ENCODE measurements at places on chromosomes 4 and X.

- peak; percentile 44 for DNase-seq
These were observed 22.9 kb upstream of the CWH43 start for GRCh38 chr4:48963042-48963679.

DNA sequence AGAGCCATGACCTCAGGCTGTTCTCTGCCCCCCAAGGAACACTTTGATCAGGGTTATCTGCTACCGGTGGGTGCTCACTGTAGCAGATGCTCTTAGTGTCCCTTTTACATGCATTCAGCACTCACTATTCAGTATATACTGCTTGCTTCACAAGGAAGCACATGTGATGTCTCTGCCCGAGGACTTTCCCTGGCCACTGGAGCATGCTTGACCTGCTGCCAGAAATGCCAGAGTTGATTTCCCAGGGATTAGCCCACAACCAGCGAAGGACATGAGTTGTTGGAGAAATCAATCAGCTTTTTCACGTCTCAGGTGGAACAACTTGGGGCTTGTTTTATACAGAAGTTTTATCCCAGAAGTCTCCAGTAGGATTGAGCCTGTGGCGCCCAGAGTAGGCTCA lies 51.2 kb upstream of the RPS6KA3 start:
- DNase-seq: no peak

DNA sequence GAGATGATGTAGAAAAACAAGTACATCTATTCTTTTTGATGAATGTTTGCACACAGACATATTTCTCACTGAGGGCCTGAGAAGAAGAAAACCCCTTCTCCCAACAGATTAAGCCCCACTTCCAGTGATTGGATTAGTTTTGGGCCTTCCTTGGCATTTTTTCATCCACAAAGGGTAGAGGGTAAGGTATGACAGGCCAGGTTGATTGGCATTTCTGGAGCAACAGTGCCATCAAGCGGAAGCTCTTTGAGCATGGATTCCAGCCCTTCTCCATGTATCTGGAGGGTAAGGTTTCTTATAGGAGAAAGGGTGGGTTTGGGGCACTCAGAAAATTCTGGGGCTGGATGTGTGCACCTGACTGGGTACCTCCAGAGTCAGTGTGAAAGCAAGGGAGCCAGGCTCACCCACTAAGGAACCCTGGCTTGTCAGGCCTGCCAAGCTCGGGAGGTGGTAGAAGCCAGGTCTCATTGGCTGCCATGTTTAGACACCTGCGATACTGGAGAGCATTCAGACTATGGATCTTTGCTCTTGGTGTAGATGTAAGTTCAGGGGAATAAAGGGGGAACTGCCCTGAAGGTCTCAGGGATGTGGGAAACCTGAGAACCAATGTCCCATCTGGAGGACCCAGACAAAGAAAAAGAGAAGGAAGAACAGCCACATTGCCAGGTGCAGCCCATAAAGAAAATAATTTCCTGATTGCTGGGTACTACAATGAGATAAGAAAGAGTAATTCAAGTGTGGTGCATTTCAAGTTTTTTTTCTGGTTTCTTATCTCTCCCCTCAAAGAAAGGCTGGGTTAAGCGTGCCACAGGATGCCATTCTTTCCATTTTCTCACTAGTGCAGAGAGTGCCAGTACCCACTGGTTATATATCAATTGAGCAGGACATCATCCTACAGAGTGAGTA lies 222.3 kb upstream of the AGTR2 start:
- no peak for DNase-seq

DNA sequence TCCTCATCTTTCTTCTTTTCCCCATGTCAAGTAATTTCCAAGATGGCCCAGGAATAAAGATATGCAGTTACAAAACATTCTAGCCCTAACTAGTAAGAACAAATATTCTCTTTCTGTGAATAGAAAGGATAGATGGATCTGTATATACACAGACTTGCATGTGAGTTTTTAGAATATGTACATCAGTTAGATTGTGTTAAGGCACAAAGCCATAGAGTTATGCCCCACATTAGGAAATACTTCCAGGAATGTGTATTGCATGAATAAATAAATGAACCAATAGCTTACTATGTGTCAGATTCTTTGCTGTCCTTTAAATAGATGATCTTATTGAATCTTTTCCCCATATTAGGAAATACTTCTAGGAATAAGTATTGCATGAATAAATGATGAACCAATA lies 46.0 kb upstream of the TMPRSS11E start:
- DNase-seq: no peak

- DNase-seq: no peak
These were observed 91.5 kb upstream of the SCOC start for GRCh38 chr4:140281828-140282552.

DNA sequence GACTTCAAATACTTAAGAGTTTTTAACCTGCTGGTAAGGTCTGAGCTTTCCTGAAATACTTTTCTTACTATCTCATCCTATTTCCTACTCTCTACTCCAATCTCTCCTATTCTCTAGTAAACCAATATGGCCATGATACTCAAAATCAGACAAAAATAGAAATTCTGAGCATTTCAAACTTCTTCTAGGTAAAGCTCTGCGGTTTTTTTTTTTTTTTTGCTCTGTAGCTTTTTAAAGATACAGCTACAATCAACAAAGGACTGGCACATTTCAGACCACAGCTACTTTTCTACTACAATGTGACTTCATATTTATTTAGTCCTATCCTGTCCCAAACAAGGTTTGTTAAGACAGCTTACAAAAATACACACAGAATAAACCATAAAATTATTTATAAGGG lies 31.1 kb downstream of the MAML3 start:
- no peak for DNase-seq

- no peak for DNase-seq
These were observed 61.2 kb downstream of the C4orf50 start for GRCh38 chr4:5957076-5957475.

DNA sequence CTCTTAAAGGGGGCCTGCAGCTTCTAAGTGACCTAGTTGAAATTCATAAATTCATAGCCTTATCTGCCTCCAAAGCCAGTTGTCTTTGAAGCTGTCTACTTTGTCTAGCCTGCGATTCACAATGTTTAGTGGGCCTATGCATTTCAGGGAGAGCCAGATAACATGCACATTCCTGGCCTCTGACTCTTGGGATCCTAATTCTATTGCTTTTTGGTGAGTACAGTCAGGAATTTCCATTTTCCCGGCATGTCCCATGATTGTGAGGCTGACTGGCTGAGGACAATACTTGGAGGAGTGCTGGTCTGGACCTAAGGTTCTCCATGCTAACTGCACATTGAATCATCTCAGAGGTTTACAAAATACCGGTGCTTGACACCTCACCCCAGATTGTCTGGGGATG lies 155.0 kb downstream of the MSL3 start:
- DNase-seq: no peak

DNA sequence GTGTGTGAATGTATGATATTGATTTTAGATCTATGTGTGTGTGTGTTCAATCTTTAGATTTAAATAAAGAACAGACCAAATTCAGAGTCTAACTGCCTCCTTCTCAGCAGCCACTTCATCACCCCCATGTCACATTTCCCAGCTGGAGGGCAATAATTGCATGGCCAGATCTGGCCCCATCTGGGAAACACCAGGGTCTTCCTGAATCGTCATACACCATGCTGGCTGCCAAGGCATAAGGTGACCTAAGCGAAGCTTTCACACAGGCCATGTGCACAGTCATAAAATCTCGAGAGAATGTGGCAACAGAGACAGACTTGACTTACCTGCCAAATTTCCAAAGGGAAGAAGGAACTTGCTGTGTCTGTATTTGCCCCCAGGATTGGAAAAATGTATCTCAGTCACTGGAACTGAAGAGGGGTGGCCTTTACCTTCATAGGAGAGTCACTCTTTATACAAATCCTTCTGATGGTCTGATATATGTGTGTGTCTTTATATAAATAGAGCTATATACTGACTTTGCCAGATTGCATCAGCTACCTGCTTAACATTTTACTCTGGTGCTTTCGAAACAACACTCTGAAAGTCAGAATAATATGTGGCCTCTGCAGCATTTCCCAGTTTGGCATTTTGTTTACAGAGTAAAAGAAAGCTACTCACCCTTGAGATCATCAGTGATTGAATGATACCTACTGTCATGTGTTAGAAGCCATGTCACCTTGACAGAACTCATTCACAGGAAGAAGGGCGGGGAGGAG lies at the start of gene PLAC1:
Gene PLAC1, minus strand, starts transcription at position 470 of the 758 bp plus-strand sequence. CDS start 91,789 bp downstream, outside the sequence.
- no peak for DNase-seq

DNA sequence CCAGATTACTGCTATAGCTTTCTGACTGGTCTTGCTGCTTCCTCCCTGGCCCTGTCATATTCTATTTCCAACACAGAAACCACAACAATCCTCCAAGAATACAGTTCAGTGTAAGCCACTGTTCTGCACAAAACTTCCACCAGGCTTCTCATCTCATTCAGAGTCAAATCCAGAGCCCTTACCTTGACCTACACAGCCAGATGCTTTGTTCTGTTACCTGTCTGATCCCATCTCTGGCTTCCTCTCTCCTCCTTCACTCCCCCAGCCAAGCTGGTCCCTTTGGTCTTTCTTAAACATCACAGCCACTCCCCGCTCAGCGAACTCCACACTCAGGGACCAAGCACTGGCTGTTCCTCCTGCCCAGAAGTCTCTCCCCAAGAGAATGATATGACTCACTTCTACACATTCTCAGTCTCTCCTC lies 84.8 kb upstream of the BMP2K start:
- peak; percentile 26 for DNase-seq

DNA sequence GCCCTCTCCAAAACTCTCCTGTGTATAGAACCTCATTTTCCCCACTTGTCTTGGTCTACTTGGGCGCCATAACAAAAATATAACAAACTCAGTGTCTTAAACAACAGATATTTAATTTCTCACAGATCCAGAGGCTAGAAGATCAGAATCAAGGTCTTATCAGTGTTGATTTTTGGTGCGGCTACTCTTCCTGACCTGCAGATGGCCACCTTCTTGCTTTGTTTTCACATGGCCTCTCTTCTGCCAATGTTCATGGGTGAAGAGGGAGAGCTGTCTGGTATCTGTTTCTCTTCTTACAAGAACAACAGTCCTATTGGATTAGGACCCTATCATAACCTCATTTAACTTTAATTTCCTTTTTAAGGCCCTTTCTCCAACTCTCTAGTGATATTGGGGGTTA lies 177.3 kb downstream of the PABPC4L start:
- no peak for DNase-seq

- DNase-seq: no peak
These were observed 111.7 kb downstream of the CHRDL1 start for GRCh38 chrX:110683925-110684324.

GRCh38 chrX:46676399-46677356 lies 82.2 kb downstream of the SLC9A7 start:
- DNase-seq: no peak

GRCh38 chr4:150784305-150784704 lies 202.4 kb downstream of the MAB21L2 start:
- DNase-seq: no peak

DNA sequence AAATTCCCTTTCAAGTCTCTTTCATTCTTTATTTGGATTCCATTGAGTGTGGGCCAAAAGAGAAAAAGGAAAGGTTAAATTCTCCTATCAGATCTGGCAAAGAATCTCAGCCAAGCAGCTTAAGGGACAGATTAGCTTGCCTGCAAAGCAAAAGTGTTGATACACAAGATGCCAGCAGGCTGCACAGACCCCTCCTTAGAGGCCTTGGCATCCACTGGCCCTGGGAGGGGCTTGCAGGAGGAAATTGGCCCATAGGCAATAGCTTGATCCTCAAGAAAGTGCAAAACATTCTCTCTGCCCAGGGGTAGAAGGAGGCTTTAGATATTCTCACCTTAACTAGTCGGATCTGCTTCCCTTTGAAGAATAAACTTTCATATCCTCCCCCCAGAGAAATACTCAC lies 300.4 kb upstream of the CPEB2 start:
- DNase-seq: no peak

- DNase-seq: no peak
These were observed 89.1 kb downstream of the DCAF8L2 start for GRCh38 chrX:27679281-27679680.

GRCh38 chr4:125191232-125191631 lies 123.5 kb upstream of the FAT4 start:
- no peak for DNase-seq

DNA sequence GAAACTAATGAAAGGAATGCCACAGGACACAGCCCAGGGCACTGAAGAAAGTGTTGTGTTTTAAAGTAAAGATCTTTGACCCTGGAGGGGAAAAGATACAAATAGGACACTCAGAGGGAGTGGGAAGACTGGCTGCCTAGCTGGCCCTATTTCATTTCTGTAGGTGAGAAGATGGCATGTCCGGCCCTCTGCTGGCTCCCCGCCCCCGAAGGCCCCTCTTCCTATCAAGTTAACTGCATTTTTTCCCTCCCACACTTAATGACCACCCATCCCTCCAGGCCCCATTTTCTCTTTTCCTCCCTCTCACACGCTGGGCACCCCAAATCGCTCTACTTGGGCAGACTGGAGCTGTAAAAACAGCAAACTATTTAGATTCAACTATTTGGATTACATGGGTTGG lies 5.5 kb upstream of the TRIM75 start:
- DNase-seq: no peak

GRCh38 chr4:15481961-15482745 lies 12.5 kb downstream of the CC2D2A start:
- no peak for DNase-seq

DNA sequence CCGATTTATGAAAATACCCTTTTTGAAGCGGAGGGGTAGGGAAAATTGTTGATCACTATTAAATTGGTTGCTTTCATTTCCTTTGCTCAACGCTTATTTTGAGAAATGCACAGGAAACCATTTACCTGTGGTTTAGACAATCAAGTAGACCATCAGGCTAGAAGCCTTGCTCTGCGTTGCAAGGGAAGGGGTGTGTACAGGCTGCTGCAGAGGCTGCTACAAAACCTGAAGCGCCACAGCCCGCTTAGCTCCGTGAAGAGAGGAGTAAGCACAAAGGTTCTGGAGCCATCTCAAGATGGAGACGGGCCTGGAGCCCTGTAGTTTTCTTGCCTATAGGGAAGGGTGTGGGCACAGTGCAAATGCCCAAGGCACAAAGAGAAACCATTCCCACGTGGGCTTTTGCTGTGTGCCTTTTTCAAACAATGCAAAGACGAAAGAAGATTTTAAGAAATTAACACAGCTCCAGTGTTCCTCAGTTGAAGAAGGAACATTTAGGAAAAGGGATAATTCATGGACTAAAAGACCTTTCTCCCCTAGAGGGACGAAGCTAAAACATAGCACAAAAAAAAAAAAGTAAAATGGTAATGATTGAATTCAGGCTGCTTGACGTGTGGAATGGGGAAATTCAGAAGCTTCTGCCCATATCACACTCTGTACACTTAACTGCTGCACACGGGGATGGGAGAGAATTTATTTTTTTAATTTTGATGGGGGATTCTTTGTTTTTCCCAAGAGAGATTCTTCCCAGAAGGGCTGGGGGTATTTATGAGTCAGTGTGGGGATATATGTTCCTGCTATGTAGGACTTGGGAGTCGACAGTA lies 3.5 kb downstream of the TMSB4X start:
- DNase-seq: peak; percentile 60

- no peak for DNase-seq
These were observed 30.1 kb downstream of the SPATA18 start for GRCh38 chr4:52081216-52081615.
